ENCODE measurements at places on chromosomes 16 and 17.

DNA sequence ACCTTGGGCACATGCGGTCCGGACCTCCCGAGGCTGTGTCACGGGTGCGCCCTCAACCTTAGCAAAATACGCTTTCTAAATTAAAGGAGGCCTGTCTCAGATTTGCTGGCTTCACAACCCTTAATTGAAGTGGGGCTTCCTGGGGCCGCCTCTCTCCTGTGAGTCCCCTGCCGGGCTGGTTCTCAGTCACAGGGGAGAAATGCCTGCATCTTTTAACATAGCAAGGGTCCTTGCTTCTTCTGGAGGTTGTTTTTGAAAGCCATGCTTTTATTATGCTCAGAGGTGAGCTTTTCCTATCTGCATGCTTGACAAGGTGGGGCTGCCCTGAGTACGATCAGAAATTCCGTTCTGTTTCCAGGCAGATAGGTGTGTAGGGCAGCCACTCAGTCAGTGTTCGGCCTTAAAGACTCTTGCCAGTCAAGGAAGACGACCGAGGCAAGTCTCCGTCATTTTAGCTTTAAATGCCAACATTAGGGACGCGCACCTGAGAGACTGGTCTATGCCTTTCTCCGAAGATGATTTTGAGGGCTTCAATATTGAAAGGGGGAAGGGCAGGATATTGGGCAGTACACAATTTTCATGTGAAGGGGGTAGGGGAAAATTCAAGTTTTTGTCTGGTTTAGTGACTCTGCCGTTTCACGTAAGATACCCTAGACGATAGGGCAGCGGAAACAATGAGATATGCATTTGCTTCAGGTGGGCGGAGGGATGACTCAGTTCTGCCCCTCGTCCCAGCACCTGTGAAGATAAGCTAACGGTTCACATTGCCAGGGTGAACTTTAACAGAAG, 5.5 kb upstream of the SLC7A5 start:
- DNase-seq, result no peak

GRCh38 chr17:44343510-44344209, 1.4 kb upstream of the GRN start:
- no peak for DNase-seq

- no peak for DNase-seq
Measured at GRCh38 chr17:4969551-4970173, 2.0 kb upstream of the SPAG7 start.

DNA sequence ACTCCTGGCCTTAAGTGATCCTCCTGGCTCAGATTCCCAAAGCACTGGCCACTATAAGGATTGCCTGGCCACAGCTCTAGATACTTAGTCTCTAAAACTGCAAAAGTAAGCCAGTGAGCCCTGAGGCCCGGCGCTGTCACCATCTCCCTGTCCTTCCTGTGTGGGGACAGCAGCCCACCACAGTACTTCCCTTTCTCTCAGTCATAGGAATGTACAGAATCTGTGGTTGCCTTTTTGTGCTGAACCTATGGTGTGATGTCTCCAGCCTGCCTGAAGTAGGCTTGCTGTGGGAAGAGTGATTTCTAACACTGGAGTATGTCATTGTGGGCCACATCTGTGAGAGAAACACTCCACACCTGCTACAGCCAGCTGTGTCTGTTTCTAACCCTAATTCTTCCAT, 24.7 kb downstream of the NTAN1 start:
- DNase-seq, result no peak

DNA sequence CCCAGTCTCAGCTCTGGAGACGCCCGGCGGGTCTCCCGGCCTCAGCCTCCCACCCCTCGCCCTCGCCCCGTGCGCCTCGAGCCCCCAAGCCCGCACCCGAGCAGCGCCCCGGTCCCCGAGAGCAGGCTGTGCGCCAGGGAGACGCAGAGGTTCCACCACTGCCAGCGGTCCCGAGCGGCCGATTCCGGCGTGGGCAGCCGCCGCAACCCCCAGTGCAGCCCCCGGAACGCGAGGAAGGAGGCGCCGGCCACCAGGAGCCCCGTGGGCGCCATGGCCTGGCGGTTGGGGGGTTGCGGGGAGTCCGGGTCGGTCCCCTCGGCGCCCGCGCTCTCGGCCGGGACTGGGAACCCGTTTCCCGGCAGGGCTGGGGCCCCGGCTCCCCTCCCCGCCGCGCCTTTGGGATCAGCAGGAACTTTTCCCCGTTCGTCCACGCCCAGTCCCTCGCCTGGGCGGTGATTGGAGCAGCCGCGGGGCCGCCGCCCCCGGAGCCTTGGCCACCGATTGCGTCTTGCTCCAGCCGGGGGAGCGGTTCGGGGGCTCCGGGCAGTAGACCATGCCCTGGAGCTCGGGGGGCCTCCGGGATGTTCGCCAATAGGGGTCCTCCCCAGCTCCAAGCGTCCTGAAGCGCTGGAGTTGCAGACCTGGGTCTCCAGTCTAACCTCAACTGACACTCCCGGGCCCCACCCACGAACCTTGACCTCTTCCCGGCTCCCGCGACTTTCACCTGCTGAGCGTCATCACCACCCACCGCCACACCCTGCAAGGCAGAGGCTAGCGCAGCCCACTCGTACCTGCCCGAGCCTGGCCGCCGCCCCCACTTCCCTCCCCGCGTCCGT, at the start of gene TLCD2:
TSS of gene TLCD2 (minus strand) at position 407 of the 836 bp plus-strand sequence. CDS start at position 272, 135 bp downstream.
- DNase-seq, result peak; percentile 77

DNA sequence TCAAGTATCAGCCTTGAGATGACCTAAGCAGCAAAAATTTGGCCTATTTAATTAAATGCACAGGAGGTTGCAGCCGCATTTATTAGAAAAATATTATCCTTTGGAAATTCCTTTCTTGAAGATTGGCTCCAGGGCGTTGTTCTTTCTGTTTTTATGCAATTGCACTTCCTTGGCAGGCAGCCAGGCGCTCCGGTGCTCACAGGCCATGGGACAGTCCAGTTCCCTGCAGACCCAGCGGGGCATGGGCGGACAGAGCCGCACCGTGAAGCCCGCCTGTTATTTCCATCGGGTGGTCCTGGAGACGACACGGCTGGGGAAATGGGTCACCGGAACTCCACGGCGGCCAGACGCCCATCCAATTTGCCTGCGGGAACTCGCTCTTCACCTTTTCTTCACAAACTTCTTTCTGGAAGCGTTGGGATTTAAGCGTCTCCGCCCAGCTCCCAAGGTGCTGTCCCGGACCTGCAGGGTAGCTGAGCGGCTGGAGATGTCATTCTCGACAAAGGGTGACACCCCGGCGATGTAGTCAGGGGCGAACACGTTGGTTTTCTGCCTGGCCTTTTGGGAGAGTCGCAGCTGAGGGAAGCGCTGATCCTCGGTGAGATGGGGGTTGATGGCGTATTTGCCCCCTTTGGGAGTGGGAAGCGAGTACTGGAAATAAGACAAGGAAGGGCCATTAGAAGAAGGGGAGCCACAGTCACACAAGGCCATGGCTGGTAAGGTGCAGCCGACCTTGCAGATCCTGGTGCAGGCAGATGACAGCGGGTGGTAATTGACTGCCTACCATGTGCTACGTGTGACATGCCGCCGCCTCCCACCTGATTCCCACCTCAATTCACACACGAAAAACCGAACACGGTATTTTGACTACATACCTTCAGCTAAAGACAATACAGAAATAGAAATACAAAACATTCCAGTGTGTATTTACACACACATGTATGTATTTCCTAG, 12.5 kb downstream of the NOB1 start:
- peak; percentile 78 for DNase-seq

All from testis (tissue), 5 donors.